ENCODE measurements at places on chromosomes 16 and 17.

- DNase-seq, result no peak
Measured at GRCh38 chr17:82278308-82278707, 4.8 kb upstream of the CSNK1D start.

- DNase-seq, result no peak
Measured at GRCh38 chr17:48752399-48753288, 24.1 kb upstream of the HOXB13 start.

DNA sequence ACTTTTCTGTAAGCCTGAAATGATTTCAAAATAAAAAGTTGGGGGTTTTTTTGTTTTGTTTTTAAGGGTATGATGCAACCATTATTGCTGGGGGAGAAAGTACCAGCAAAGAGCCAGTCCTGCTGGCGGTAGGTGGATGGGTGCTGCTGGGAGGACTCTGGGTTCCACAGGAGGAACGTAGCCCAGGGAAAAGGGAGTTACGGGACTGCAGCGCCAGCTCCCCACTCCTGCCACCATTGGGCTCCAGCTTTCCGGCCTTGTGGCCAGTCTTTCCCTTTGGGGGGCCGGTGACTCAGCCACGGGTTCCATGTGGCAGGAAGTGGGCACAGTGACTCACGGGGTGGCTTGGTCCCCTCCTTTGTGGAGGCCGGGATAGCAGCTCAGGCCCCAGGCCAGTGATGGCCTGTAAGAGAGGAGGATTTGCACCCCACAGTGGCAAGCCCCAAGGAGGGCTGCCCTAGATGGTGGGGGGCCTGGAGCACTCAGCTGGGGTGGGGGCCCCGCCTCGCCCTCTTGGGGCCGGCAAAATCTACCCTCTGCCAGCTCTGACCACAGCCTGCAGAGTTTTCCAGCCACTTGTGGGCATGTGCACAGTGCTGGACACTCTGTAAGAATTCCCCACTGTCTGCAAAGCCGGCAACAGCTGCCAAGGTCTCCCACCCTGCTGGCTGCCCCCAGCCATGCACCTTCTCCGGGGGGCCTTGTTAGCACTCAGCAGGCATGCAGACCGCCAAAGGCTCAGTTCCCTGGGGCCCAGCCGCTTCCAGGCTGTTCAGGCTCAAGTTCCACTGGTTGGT, 30.4 kb downstream of the SOCS3 start:
- no peak for DNase-seq

GRCh38 chr17:27481327-27481726, 25.1 kb downstream of the KSR1 start:
- DNase-seq, result no peak

DNA sequence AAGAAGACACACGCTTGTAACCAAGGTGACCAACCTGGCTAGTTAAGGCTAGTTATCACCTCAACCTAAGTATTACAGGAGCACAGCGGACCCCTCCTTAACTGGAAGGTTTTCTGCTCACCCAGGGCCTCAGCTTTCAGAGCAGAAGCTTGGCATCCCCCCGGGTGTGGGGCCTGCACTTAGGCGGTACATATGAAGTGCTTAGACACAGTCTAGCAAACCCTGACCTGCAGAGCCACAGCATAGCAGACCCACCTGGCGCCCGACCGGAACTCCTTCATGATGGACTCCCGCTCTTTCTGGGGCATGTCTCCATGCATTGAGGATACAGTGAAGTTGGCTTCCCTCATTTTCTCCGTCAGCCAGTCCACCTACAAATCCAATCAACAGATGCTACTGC, 9.8 kb downstream of the EIF4A3 start:
- no peak for DNase-seq

- DNase-seq, result peak; percentile 30
Measured at GRCh38 chr16:85428168-85428898, 184.8 kb upstream of the GSE1 start.

GRCh38 chr16:56513972-56514371, 5.9 kb downstream of the BBS2 start:
- no peak for DNase-seq

DNA sequence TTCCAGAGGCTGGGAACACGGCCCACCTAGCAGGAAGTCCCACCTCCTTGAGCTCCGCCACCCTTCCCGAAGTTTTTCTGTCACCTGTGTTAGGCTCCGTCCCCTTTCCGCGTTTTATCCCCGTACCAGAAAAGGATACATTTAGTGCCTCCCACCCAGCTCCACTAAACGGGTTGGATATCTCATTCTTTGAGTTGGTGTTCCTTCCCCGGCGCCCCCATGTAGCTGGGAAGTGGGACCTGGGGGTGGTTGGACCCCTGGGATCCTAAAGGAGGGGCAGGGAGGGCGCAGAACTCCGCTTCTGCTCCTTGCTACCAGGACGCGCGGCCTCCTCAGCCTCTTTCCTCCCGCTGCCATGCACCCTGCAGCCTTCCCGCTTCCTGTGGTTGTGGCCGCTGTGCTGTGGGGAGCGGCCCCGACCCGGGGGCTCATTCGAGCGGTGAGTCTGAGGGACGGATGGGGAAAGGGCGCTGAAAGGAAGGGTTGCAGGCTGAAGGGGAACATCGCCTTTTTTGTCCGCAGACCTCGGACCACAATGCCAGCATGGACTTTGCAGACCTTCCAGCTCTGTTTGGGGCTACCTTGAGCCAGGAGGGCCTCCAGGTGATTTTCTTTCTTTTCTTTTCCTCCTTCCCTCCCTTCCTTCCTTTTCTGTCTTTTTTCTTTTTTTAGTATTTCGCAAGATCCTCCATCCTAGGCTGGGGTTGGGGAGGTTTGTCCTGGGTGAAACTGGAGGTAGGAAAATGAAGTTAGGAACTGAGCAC, 669 bp downstream of the RNF167 start:
- no peak for DNase-seq

- DNase-seq, result peak; percentile 100
Measured at GRCh38 chr17:59154721-59155438, at the start of gene SKA2. SKA2 (minus strand) TSS chr17:59155186; CDS start chr17:59155163, 23 bp downstream.

- DNase-seq, result no peak
Measured at GRCh38 chr17:80927791-80928216, 63.8 kb upstream of the CHMP6 start.

DNA sequence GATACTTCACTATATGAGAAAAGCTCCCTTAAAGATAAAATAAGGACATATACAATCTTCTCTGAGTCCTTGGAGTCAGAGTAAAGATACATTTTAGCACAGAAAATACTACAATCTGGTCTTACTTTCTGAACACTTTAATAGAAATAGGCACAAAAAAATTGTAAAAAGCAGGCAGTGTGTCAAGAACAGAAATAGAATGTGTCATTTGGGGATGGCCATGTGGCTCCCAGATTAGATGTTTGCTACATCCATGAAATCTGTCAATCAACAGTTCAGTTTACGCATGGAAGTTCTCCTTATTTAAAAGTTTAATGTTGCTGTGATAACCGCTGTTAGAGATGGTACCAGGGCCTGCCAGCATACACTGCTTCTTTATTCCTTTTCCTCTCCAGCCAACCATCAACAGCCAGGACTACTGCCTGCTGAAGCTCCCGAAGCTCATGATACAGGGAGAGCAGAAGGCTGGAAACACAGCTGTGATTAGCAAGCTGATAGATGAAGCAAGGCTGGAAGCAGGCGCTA, 278.5 kb downstream of the CEP112 start:
- no peak for DNase-seq

DNA sequence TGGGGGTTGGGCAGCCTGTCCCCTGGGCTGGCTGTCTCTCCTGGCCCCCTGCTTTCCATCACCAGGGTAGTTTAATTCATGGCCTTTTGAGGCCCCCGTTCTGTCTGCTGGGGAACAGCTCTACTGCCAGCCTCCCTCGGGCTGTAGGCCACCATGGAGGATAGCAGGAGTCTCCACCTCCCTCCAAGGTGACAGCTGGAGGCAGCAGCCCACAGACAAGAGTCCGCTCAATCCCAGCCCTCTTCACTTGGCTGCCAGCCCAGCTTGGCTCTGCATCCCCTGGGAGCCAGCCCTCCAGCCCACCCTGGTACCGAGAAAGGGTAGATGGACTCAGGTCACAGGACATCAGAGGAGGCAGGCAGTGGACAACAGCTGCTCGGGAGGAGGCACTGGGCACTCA, 194.6 kb upstream of the SDK2 start:
- no peak for DNase-seq

DNA sequence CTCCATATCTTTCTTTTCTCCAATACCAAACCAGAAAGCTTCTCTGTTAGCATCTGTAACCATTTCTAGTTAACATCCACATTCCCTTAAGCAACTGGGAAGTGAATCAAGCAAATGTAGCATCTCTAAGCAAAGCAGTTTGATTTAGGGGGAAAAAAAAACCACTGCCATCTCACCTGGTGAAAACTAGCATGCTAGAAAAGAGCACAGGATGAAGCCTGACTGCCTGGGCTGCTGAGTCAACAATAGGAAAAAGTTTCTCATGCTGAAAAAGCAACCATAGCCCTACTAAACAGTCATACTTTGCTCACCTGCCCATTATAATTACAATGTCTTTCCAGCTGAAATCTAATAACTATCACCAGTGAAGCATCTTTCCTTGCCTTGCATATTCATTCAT, 139.3 kb downstream of the ANKFN1 start:
- DNase-seq, result no peak

- no peak for DNase-seq
Measured at GRCh38 chr16:80058214-80058613, 457.7 kb upstream of the MAF start.

DNA sequence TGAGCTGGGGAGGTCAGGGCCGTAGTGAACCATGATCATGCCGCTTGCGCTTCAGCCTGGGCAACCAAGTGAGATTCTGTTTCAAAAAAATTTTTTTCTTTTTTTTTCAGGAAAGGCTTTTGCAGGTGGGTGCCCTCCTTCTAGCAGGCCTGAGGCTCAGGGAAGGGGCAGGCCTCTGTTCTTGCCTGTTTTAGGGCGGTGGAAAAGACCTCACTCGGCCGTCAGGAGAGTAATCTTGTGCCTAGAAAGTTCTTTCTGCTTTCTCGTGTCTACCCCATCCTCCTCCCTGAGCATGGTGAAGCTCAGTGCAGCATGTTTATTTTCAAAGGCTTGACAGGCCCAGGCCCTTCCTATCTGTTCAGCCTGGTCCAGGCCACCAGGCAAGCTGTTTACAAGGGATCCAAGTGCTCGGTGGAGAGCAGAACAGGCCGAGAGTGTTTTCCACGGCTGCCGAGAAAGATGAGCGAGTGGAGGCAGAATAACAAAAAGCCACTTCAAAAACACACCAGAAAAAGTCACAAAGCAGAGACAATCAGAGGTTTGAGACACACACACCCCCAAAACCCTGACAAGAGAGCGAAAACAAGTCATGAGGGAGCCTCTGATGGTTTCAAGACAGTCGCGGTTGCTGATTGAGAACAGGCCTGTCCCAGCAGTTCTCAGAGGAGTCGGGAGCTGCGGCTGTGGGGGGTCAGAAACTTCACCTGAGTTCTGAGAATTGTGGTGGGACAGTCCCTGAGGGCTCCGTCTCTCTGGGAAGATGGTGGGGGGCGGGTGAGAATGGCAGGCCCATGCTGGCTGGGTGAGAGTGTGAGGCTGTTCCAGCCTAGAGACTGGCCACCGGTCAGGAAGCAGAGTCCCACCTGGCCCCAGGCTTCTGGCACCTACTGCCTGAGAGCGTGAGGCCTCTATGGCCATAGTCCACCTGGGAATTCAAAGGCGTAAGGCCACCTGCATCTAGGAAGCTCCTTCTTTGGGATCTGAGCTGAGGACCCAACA, 37.5 kb upstream of the CCR7 start:
- no peak for DNase-seq

- DNase-seq, result no peak
Measured at GRCh38 chr16:83482545-83483162, 325.1 kb upstream of the HSBP1 start.

- no peak for DNase-seq
Measured at GRCh38 chr17:41009301-41009760, 403 bp upstream of the KRTAP3-1 start.

DNA sequence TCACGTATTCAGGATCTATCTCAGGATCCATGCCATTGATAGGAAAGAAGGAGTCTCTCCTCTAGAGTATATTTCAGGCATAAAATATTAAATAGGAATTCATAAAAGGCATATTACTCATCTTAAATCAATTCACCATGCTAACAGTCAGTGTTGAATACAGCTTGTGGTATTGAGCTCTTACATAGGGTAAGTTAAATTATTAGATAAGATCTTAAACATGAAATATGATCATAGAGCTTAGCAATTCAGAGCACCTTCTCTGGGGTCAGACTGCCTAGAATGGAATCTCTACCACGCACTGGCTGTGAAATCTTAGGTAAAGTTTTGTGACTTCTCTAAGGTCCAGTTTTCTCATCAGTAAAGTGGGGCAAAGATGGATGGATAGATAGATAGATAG, 20.7 kb downstream of the MARCHF10 start:
- DNase-seq, result no peak

DNA sequence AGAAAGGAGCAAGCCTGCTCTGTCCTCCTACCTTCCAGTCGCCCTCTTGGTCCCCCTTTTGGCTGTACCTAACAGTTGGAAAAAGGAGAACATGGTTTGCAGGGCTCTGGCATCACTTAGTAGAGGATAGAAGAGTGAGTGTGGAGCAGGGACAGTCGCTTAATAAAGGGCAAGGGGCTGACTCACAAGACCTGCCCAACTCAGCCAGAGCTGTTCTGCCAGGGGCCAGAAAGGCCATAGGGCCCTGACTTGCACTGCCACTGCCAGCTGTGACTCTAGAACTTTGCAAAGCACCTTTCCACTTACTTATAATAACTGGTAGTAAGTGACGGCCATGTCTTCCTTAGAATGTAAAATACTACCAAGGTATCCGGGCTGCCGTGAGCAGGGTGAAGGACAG, 13.5 kb downstream of the PRMT7 start:
- no peak for DNase-seq

DNA sequence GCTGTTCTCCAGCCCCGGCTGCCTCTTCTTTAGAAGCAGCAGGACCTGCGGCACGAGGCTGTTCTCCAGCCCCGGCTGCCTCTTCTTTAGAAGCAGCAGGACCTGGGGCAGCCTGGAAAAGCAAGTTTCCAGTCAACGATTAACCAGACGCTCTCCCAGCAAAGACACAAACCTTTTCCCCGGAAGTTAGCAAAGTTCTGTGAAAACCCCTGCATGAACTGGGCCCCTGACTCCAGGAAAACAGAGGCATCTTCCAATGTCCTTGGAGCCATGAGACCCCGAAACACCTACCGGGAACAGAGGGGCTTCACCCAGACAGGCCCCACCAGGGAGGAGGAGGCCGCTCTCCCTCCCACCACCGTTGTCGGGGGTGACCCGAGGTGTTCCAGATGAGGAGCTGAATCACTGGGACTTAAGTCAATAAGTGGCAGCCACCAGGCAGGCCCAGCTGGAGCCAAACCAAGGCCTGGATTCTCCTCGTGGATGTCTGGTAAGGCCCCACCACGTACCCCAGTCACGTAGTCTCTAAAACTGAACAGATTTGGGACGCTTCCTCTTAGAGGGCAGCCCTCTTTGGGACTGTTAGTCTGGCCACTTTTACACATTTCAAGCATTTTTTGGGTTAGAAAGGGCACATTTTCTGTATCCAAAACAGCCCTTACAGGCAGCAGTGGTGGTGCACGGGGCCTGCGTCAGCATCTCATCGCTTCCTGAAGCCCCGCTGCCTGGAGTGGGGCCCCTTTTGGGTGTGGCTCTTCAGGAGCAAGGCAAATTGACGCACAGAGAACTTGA, at the start of gene RPH3AL:
Gene RPH3AL (minus strand): TSS at position 387 of the 792 bp plus-strand sequence. CDS start 25,264 bp downstream, outside the sequence.
- peak; percentile 32 for DNase-seq

Data from NCI-H2081 (cell line).